SJCRH30 (cell line): ENCODE measurements at places on chromosomes 7 and 10.

- peaks cover 2% of the 10 kb centered on the region; the same call in 1 of the 2 replicates for H3K36me3 ChIP-seq
- 0 out of 2 replicates have a peak, but pooled peaks cover 5% of the 10 kb centered on the region for H3K4me1 ChIP-seq
- H3K27me3 ChIP-seq: no peaks in the 10 kb centered on the region
- no peak overlapping the region for H3K4me3 ChIP-seq
Observed at GRCh38 chr10:113115556-113115955, 165.5 kb downstream of the TCF7L2 start.

DNA sequence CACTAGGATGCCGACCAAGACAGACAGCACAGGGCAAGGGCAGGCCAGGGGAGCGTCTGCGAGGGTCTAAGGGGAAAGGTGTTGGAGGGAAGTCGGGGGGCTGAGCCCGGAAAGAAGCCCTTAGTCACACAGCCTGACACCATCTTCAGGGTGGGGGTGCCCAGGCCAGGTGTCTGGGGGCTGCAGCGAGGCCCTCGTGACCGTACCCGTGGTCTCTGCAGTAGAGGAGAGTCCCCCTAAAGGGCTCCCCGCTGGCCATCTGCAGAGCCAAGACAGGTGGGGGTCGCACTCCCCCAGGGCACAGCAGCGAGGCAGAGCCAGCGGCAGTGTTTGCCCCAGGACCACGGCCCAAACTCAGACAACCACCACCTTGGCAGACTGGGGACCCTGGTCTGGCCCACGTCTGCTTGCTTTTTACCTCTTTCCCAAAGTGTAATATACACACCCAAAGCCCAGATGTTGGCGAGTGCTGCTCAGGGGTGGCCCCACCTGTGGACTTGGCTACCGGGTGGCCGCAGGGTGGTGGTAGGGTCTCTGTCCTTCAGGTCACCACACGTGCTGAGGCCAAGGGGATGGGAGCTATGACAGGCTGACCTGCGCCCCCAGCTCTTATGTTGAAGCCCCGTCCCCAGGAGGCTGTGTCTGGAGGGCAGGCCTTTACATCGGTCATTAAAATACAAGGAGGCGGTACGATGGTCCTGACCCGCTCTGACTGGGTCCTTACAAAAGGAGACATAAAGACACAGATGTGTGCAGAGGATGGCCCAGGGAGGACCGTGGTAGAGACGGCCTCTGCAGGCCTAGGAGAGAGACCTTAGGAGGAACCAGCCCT, 107.4 kb downstream of the DNAJB6 start:
- H3K36me3 ChIP-seq: no peaks in the 10 kb centered on the region
- no peak overlapping the region for H3K27ac ChIP-seq
- H3K4me3 ChIP-seq: no peak overlapping the region
- peaks cover 10% of the 10 kb centered on the region; the same call in 1 of the 2 replicates for H3K27me3 ChIP-seq
- no peaks in the 10 kb centered on the region for H3K4me1 ChIP-seq

GRCh38 chr7:7125963-7126362, 56.4 kb upstream of the C1GALT1 start:
- H3K4me3 ChIP-seq: no peak overlapping the region
- H3K27ac ChIP-seq: no peak overlapping the region

- peaks cover 9% of the 10 kb centered on the region for H3K4me1 ChIP-seq
- peak overlapping the region; percentile 99 for H3K27ac ChIP-seq
- peak overlapping the region; percentile 89 for H3K4me3 ChIP-seq
- H3K36me3 ChIP-seq: no peaks in the 10 kb centered on the region; the same call in 1 of the 2 replicates
- peak; percentile 88 for DNase-seq
Observed at GRCh38 chr7:94655126-94655847, 646 bp downstream of the SGCE start.

- H3K27me3 ChIP-seq: no peaks in the 10 kb centered on the region
- no peaks in the 10 kb centered on the region for H3K4me1 ChIP-seq
- no peak overlapping the region for H3K27ac ChIP-seq
Observed at GRCh38 chr7:82605247-82605864, 161.8 kb upstream of the CACNA2D1 start.

- no peak overlapping the region for H3K27ac ChIP-seq
- no peaks in the 10 kb centered on the region for H3K27me3 ChIP-seq
- DNase-seq: no peak
- H3K4me3 ChIP-seq: no peak overlapping the region
Observed at GRCh38 chr7:96920064-96920463, 85.3 kb upstream of the DLX6 start.

DNA sequence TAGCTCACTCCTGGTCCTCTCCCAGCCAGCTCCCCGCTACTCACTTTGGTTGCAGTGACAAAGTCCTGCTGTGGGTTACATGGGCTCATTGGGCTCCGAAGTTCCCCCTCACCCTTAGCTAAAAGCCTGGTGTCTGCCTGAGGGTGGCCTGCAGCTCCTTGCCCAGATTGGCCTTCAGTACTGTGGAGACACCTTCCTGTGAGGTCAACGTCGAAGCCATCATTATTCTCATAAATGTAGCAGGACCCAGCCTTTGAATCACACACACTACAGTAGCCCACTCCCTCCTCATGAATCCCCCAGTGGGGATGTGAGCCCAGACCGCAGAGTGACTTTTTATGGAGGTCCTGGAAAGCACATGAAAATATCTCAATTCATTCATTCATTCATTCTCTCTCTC, 10.5 kb downstream of the MBL2 start:
- no peaks in the 10 kb centered on the region for H3K27me3 ChIP-seq
- H3K36me3 ChIP-seq: no peaks in the 10 kb centered on the region
- no peak overlapping the region for H3K4me3 ChIP-seq
- H3K27ac ChIP-seq: no peak overlapping the region
- no peak for DNase-seq
- H3K4me1 ChIP-seq: no peaks in the 10 kb centered on the region

GRCh38 chr10:116268976-116269375, 4.0 kb downstream of the GFRA1 start:
- H3K27me3 ChIP-seq: no peaks in the 10 kb centered on the region
- no peak overlapping the region for H3K4me3 ChIP-seq
- 0 out of 2 replicates have a peak, but pooled peaks cover 5% of the 10 kb centered on the region for H3K36me3 ChIP-seq
- no peak for DNase-seq
- H3K27ac ChIP-seq: no peak overlapping the region

DNA sequence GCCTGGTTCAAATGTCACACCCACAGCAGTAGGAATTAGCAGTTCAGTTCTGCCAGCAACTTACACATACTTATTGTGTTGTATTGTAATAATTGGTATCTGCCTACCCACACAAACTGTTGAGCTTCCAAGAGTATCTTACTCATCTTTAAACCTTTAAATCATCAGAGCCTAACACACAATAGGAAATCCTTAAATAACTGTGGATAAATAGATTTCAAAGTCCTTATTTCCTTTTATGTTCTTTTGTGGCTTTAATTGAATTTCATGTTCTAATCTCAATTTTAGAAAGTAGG, 3.9 kb downstream of the CASD1 start:
- peaks cover 29% of the 10 kb centered on the region for H3K4me1 ChIP-seq
- H3K36me3 ChIP-seq: peaks cover 8% of the 10 kb centered on the region; the same call in 1 of the 2 replicates
- no peak for DNase-seq
- no peaks in the 10 kb centered on the region for H3K27me3 ChIP-seq

- no peak overlapping the region for H3K4me3 ChIP-seq
- no peaks in the 10 kb centered on the region for H3K27me3 ChIP-seq
- no peaks in the 10 kb centered on the region for H3K36me3 ChIP-seq
- H3K27ac ChIP-seq: no peak overlapping the region
Observed at GRCh38 chr7:100975371-100975821, 6.0 kb downstream of the MUC12 start.

GRCh38 chr10:122997864-122998263, 10.7 kb downstream of the IKZF5 start:
- peaks cover 24% of the 10 kb centered on the region for H3K36me3 ChIP-seq
- H3K27ac ChIP-seq: no peak overlapping the region
- no peaks in the 10 kb centered on the region; the same call in 1 of the 2 replicates for H3K4me1 ChIP-seq
- no peaks in the 10 kb centered on the region for H3K27me3 ChIP-seq
- DNase-seq: no peak
- H3K4me3 ChIP-seq: no peak overlapping the region

- no peaks in the 10 kb centered on the region for H3K27me3 ChIP-seq
- H3K4me1 ChIP-seq: no peaks in the 10 kb centered on the region
- no peak for DNase-seq
- no peak overlapping the region for H3K27ac ChIP-seq
- no peak overlapping the region for H3K4me3 ChIP-seq
Observed at GRCh38 chr10:3660753-3661152, 124.3 kb downstream of the KLF6 start.

GRCh38 chr10:79020605-79021004, 48.2 kb upstream of the ZMIZ1 start:
- H3K36me3 ChIP-seq: no peaks in the 10 kb centered on the region
- H3K4me1 ChIP-seq: peaks cover 16% of the 10 kb centered on the region
- H3K4me3 ChIP-seq: no peak overlapping the region
- DNase-seq: no peak
- peaks cover 2% of the 10 kb centered on the region; the same call in 1 of the 2 replicates for H3K27me3 ChIP-seq

DNA sequence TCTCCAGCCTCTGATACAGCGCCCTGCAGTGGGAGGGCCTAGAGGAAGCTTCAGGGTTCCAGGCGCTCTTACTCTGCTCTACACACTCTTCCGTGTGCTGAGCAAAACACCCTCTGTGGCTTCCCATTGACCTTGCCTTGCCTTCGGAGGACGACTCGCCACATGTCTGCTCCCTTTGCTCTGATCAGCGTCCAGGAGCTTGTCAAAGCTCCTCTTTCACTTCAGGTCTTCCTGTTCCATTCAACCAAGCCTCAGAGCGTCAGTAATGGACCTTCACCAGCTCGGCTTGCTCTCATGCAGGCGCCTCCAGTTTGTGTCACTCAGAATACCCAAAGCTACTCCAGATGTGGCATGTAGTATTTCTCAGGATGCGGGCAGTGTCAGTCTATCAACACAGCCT, 173.9 kb downstream of the ARID5B start:
- H3K36me3 ChIP-seq: peaks cover 10% of the 10 kb centered on the region
- no peaks in the 10 kb centered on the region for H3K27me3 ChIP-seq
- no peak for DNase-seq
- H3K4me1 ChIP-seq: peaks cover 13% of the 10 kb centered on the region
- H3K4me3 ChIP-seq: no peak overlapping the region

GRCh38 chr7:125661006-125661405, 731.4 kb upstream of the POT1 start:
- no peak overlapping the region for H3K27ac ChIP-seq
- no peaks in the 10 kb centered on the region for H3K36me3 ChIP-seq
- H3K4me3 ChIP-seq: no peak overlapping the region
- no peaks in the 10 kb centered on the region for H3K27me3 ChIP-seq
- H3K4me1 ChIP-seq: 0 out of 2 replicates have a peak, but pooled peaks cover 2% of the 10 kb centered on the region
- DNase-seq: no peak

DNA sequence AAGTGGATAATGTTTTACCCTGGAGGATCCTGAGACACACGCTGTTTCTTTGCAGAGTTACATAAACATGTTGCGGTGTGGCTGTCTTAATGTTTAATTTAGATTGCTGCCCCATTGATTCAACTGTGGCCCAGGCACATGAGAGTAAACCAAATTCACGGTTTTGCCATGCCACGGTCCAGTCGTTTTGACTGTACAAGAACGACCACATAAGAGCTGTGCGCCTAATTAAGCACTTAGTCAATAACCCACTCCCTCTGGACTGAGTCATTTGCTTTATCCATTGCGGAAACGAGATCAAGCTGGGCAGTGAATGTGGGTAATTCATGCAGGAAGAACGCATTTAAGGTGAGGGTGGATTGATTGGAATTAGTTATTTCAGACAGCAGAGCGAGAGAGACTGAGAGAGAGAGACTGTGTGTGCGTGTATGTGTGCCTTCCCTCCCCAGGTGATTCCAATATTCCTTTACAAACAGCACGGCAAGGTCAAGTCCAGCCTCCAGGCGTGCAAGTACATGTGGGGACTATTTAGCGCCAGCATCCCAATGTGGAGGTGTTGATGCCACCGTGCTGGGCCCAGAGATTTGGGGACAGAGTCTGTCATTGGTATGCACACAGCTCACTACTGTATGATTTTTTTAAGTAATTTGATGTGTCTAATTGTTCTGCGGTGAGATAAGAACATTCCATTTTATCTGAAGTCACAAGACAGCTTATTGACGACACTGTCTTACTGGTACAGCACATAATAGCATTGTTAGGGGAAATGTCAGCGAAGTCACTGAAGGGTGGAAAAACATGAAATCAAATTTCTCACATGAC, 8.4 kb upstream of the TEX36 start:
- H3K4me1 ChIP-seq: 0 out of 2 replicates have a peak, but pooled peaks cover 2% of the 10 kb centered on the region
- no peaks in the 10 kb centered on the region for H3K36me3 ChIP-seq
- no peak overlapping the region for H3K27ac ChIP-seq

GRCh38 chr10:80156216-80156615, 23.7 kb downstream of the PLAC9 start:
- no peak overlapping the region for H3K4me3 ChIP-seq
- H3K36me3 ChIP-seq: peaks cover 4% of the 10 kb centered on the region; the same call in 1 of the 2 replicates
- DNase-seq: no peak

GRCh38 chr10:30540276-30540675, 89.3 kb downstream of the LYZL2 start:
- H3K4me1 ChIP-seq: peaks cover 19% of the 10 kb centered on the region
- DNase-seq: no peak
- H3K36me3 ChIP-seq: no peaks in the 10 kb centered on the region
- no peak overlapping the region for H3K27ac ChIP-seq
- H3K4me3 ChIP-seq: no peak overlapping the region

- H3K27me3 ChIP-seq: peaks cover 21% of the 10 kb centered on the region
- H3K4me1 ChIP-seq: no peaks in the 10 kb centered on the region
- no peak overlapping the region for H3K4me3 ChIP-seq
- H3K27ac ChIP-seq: no peak overlapping the region
- no peak for DNase-seq
Observed at GRCh38 chr7:149787428-149788299, 14.3 kb upstream of the ZNF467 start.

GRCh38 chr7:150979713-150980390, 1.7 kb upstream of the KCNH2 start:
- H3K27me3 ChIP-seq: no peaks in the 10 kb centered on the region
- H3K4me1 ChIP-seq: peaks cover 27% of the 10 kb centered on the region
- peak overlapping the region; percentile 62 for H3K4me3 ChIP-seq
- H3K36me3 ChIP-seq: no peaks in the 10 kb centered on the region
- DNase-seq: peak; percentile 71
- peak overlapping the region; percentile 93 for H3K27ac ChIP-seq

- H3K27ac ChIP-seq: no peak overlapping the region
- no peaks in the 10 kb centered on the region for H3K36me3 ChIP-seq
- no peak for DNase-seq
- no peaks in the 10 kb centered on the region for H3K27me3 ChIP-seq
Observed at GRCh38 chr10:29407280-29407858, 118.5 kb downstream of the LYZL1 start.
